Calu3 (cell line): ENCODE measurements at places on chromosomes 7 and 10. TPM values are rescaled to one million over a fixed set of nuclear protein-coding genes. Genes with fewer than 3 reads are reported as not detected.

DNA sequence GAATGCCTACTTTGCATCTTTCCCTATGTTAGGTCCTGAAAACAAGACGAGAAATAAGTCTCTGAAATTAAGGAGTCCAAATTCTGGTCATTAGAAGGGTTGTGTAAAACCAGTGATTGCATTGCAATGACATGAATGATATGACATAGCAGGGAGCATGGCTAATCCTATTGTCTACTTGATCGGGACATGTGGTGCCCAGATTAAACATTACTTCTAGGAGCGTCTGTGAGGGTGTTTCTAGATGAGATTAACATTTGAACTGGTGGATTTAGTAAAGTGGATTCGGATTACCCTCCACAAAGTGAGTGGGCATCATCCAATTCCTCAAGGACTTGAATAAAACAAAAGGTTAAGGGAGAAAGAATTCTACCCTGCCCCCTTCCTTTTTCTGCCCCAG lies 434.9 kb upstream of the KLF6 start:
- no peak overlapping the region for H3K27ac ChIP-seq
- no peak overlapping the region for H3K4me3 ChIP-seq
- H3K4me1 ChIP-seq: no peaks in the 10 kb centered on the region

DNA sequence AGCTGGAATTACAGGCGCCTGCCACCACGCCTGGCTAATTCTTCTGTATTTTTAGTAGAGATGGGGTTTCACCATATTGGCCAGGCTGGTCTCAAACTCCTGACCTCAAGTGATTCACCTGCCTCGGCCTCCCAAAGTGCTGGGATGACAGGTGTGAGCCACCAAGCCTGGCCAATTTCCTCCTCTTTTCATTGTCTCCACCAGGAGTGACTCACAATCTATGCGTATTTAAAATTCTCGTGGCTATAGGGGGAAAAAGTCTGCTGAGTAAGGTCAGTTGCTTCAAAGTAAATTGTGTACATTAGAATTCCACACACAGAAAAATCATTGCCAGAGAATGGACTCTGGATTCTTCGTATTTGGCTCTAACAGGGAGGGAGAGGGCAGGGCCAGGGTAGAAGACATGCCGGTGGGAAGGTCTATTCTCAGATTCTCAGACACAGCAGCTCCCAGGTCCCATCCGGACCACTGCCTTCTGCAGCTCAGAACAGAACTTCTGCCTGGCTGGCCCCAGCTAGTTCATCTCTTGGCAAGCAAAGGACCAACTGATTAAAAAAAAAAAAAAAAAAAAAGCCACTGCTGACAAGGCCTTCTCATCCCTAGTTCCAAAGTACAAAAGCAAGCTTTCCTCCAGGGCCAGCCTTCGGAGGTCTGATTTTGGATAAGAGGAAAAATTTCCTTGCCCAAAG lies 22.2 kb downstream of the PSPH start:
- H3K4me3 ChIP-seq: no peak overlapping the region
- H3K4me1 ChIP-seq: peaks cover 13% of the 10 kb centered on the region
- DNase-seq: no peak
- no peaks in the 10 kb centered on the region for H3K27me3 ChIP-seq
- H3K36me3 ChIP-seq: peaks cover 89% of the 10 kb centered on the region
- no peak overlapping the region for H3K27ac ChIP-seq

- no peaks in the 10 kb centered on the region for H3K36me3 ChIP-seq
- DNase-seq: no peak
- H3K4me3 ChIP-seq: no peak overlapping the region
- H3K27ac ChIP-seq: peak overlapping the region; percentile 60
- H3K27me3 ChIP-seq: no peaks in the 10 kb centered on the region
- H3K4me1 ChIP-seq: peaks cover 30% of the 10 kb centered on the region
These were observed 11.5 kb downstream of the TPK1 start for GRCh38 chr7:144824360-144824759.

- H3K27ac ChIP-seq: no peak overlapping the region
- H3K4me1 ChIP-seq: peaks cover 8% of the 10 kb centered on the region
- no peak for DNase-seq
- no peaks in the 10 kb centered on the region for H3K27me3 ChIP-seq
- H3K36me3 ChIP-seq: no peaks in the 10 kb centered on the region
These were observed 122.2 kb downstream of the NOC3L start for GRCh38 chr10:94240491-94240890.

DNA sequence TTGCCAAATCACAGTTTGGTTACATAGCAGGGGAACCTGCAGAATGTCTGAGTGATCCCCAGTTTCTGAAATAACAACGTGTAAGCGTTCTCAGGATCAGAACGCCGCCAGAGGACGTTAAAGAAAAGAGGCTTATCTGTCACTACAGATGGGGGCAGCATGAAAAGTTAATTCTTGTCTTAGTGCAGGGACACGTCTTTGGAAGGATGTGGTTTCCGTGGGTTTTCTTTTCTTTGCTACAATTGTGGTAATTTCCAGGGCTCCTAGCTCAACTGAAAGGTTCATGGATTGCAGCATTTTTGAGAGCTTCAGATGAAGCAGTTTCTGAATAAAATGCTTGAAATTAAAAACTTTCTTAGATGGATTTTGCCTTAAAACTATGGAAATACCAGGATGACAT lies 106.6 kb downstream of the PRKCQ start:
- H3K4me1 ChIP-seq: no peaks in the 10 kb centered on the region
- H3K27ac ChIP-seq: no peak overlapping the region
- H3K4me3 ChIP-seq: no peak overlapping the region
- H3K27me3 ChIP-seq: peaks cover 51% of the 10 kb centered on the region

GRCh38 chr7:105256761-105257231 lies 131.9 kb downstream of the SRPK2 start:
- no peak for DNase-seq
- H3K4me1 ChIP-seq: peaks cover 27% of the 10 kb centered on the region
- no peak overlapping the region for H3K4me3 ChIP-seq

GRCh38 chr10:75542906-75543305 lies 111.5 kb downstream of the LRMDA start:
- H3K27me3 ChIP-seq: peaks cover 19% of the 10 kb centered on the region
- no peaks in the 10 kb centered on the region for H3K4me1 ChIP-seq
- no peaks in the 10 kb centered on the region for H3K36me3 ChIP-seq
- DNase-seq: no peak

GRCh38 chr10:17144757-17145156 lies 15.1 kb upstream of the CUBN start:
- no peak for DNase-seq
- no peak overlapping the region for H3K4me3 ChIP-seq
- no peaks in the 10 kb centered on the region for H3K36me3 ChIP-seq
- H3K27me3 ChIP-seq: no peaks in the 10 kb centered on the region
- no peak overlapping the region for H3K27ac ChIP-seq

GRCh38 chr7:43151076-43151475 lies 38.6 kb downstream of the HECW1 start:
- DNase-seq: no peak
- H3K4me1 ChIP-seq: no peaks in the 10 kb centered on the region
- peaks cover 7% of the 10 kb centered on the region for H3K27me3 ChIP-seq
- H3K27ac ChIP-seq: no peak overlapping the region
- no peaks in the 10 kb centered on the region for H3K36me3 ChIP-seq

GRCh38 chr10:111379534-111380187 lies 302.8 kb downstream of the ADRA2A start:
- no peak overlapping the region for H3K27ac ChIP-seq
- no peaks in the 10 kb centered on the region for H3K36me3 ChIP-seq
- no peak overlapping the region for H3K4me3 ChIP-seq
- no peak for DNase-seq

GRCh38 chr10:119131512-119132240 lies 27.8 kb downstream of the DENND10 start:
- H3K27ac ChIP-seq: no peak overlapping the region
- H3K4me1 ChIP-seq: no peaks in the 10 kb centered on the region
- peak overlapping the region; percentile 36 for H3K4me3 ChIP-seq

DNA sequence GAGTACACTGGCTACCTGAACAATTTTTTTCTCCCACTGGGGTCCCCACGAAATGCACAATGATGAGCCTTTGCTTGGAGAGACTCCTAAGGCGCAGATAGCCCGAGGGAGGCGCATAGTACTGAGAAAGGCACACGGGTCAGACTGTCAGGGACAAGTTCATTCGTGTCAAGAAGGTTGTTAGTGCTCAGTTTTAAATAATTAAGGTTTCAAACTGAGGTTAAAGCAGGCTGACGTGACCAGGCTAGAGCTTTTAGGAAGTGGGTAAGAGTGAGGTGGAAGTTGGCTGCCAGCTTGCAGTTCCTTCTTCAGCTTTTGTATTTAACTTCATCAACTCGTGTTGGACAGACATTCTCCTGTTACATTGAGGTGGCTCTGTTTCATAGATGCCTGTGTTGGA lies 31.6 kb downstream of the RBM33 start:
- H3K36me3 ChIP-seq: peaks cover 11% of the 10 kb centered on the region
- H3K27me3 ChIP-seq: no peaks in the 10 kb centered on the region
- no peak overlapping the region for H3K27ac ChIP-seq
- peaks cover 9% of the 10 kb centered on the region for H3K4me1 ChIP-seq
- no peak overlapping the region for H3K4me3 ChIP-seq
- DNase-seq: no peak

DNA sequence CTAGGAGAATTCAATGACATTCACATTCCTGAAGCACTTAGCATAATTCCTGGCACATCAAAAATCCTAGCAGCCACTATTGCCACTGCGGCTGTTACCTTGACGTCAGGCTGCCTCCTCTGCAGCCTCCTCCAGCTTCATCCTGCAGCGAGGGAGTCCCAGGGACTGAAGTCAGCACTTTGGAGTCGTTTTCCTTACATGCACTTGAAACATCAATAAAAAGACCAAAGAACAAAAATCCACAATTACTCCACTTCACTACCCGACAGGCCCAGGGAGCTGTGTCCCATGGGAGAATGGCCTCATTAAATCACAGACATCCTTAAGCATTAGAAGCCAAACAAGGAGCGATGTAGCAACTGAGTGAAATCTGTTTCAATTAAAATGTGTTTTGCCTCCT lies 48.6 kb upstream of the NANOS1 start:
- H3K27me3 ChIP-seq: no peaks in the 10 kb centered on the region
- DNase-seq: no peak
- H3K27ac ChIP-seq: no peak overlapping the region
- H3K4me3 ChIP-seq: no peak overlapping the region
- H3K4me1 ChIP-seq: no peaks in the 10 kb centered on the region
- H3K36me3 ChIP-seq: no peaks in the 10 kb centered on the region

GRCh38 chr10:102962951-102963755 lies 45.1 kb downstream of the CNNM2 start:
- H3K4me1 ChIP-seq: no peaks in the 10 kb centered on the region
- no peak overlapping the region for H3K27ac ChIP-seq
- H3K36me3 ChIP-seq: no peaks in the 10 kb centered on the region
- no peak overlapping the region for H3K4me3 ChIP-seq
- H3K27me3 ChIP-seq: no peaks in the 10 kb centered on the region
- DNase-seq: no peak

DNA sequence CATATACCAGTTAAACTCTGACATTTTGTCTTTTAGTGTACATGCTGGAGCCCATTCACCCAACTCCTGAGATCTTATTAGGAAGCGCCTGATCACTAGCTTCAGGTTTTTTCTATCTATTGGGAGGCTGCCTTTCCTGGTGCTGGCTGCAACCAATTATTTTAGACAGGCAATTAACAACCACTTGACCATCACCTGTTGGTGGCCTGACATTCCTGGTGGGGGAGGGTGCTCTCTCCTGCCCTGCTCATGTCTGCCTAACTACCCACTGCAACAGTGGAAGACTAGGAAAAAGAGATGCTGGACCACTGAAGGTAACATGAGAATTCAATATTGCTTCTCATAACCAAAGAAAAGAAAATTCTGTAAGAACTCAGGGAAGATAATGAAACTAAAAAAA lies 190.3 kb upstream of the GRM3 start:
- no peaks in the 10 kb centered on the region for H3K4me1 ChIP-seq
- no peak overlapping the region for H3K4me3 ChIP-seq
- no peak for DNase-seq
- H3K27ac ChIP-seq: no peak overlapping the region
- H3K27me3 ChIP-seq: no peaks in the 10 kb centered on the region
- H3K36me3 ChIP-seq: no peaks in the 10 kb centered on the region

The MAD1L1 gene
- 85.2 and 86.0 TPM in 2 replicates for total RNA-seq

The ATP6V0A4 gene
- 5.6 and 7.7 TPM in 2 replicates for total RNA-seq

The SLC18A3 gene
- total RNA-seq: not detected in 2 replicates

The LIPM gene
- not detected in 2 replicates for total RNA-seq

The ITGA8 gene
- total RNA-seq: not detected in 2 replicates

The GRID2IP gene
- total RNA-seq: 1.2 and 1.4 TPM in 2 replicates

The ACTL6B gene
- total RNA-seq: not detected in 2 replicates

The ADRB1 gene
- 0.47 and 0.78 TPM in 2 replicates for total RNA-seq
